ENCODE measurements at places on chromosomes 4 and X.

DNA sequence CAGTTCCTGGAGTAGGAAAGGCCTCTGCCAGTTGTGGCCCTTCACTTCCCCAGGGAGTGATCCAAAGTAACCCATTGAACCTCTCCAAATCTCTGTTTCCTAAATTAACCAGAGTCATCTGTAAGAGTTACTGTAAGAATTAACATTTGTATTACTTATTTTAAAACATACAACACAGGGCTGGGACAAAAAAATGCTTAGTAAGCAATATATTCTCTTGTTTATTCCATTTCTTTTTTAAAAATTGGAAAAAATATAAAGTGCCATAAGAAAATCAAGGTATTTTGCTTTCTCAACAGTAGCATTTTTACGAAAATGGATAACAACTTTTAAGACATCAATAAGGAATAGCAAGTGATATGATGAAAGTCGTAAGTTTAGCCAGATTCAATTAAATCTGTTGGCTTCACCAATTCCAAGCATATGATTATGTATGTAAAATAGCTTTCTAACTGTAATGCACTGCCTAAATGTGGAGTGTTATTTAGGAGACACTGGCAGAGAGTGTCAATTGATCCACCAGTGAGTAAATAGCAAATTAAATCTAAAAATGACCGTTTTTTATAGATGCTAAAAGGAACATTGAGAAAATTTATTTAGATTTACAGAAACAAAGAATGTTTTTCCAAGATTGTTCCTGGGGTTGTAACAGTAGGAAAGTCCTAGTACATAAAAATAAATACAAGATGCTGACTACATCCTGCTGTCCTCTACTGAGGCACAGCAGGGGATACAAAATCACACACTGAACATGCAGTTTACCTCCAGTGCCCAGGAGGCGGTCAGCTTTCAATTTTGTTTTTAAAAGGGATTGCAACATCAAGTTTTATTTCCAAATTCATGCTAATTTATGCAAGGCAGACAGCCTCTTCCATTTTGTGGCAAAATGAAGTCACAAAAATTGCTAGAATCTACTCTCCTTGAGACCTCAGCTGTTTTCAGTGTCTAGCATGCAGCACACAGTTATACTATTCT, 53.7 kb downstream of the GPM6A start:
- H3K27ac ChIP-seq: no peak overlapping the region
- no peak overlapping the region for H3K4me3 ChIP-seq
- no peaks in the 10 kb centered on the region for H3K4me1 ChIP-seq
- no peak for DNase-seq
- H3K27me3 ChIP-seq: no peaks in the 10 kb centered on the region

GRCh38 chr4:184292877-184293276, 75.2 kb upstream of the ENPP6 start:
- H3K4me1 ChIP-seq: no peaks in the 10 kb centered on the region
- no peaks in the 10 kb centered on the region for H3K36me3 ChIP-seq
- no peak overlapping the region for H3K4me3 ChIP-seq

GRCh38 chrX:129984111-129984958, 1.9 kb downstream of the BCORL1 start:
- H3K27ac ChIP-seq: no peak overlapping the region
- DNase-seq: peak; percentile 58
- peaks cover 26% of the 10 kb centered on the region for H3K4me1 ChIP-seq
- H3K4me3 ChIP-seq: peak overlapping the region; percentile 68
- peaks cover 14% of the 10 kb centered on the region for H3K27me3 ChIP-seq

DNA sequence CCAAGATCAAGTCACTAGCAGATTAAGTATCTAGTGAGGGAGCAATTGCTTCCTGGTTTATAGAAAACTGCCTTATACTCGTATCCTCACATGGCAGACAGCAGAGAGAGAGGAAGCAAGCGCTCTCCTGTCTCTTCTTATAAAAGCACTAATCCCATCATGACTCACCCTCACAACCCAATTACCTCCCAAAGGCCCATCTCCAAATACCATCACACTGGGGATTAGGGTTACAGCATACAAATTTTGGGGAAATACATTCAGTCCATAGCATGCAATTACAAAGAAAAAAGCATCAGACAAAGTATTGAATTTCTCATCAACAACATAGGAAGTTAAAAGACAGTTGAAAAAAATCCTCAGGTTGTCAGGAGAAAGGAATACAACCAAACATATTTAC, 292.6 kb downstream of the IQCM start:
- no peak overlapping the region for H3K27ac ChIP-seq
- H3K27me3 ChIP-seq: no peaks in the 10 kb centered on the region
- DNase-seq: no peak
- H3K36me3 ChIP-seq: no peaks in the 10 kb centered on the region
- H3K4me1 ChIP-seq: no peaks in the 10 kb centered on the region

DNA sequence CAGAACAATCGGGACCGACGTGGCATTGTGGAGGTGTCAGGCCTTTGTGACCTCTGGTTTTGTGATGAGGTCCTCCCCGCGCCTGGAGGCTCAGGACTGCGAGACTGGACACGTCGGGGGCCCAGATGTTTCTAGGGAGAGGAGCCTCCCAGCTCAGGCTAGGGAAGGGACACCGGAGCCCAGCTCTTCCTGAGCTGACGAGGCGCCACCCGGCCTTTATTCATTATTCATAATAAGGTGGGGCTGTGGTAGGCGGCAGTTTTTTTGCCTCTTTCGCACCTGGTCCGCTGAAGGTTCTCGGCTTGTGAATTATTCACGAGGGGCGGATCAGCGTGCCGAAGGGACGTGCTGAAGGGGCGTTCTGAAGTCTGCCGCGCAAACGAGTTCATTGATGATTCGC, 2.3 kb upstream of the UBA1 start:
- H3K36me3 ChIP-seq: peaks cover 14% of the 10 kb centered on the region
- peaks cover 52% of the 10 kb centered on the region for H3K4me1 ChIP-seq
- H3K27ac ChIP-seq: peak overlapping the region; percentile 79
- H3K4me3 ChIP-seq: peak overlapping the region; percentile 85
- H3K27me3 ChIP-seq: no peaks in the 10 kb centered on the region

DNA sequence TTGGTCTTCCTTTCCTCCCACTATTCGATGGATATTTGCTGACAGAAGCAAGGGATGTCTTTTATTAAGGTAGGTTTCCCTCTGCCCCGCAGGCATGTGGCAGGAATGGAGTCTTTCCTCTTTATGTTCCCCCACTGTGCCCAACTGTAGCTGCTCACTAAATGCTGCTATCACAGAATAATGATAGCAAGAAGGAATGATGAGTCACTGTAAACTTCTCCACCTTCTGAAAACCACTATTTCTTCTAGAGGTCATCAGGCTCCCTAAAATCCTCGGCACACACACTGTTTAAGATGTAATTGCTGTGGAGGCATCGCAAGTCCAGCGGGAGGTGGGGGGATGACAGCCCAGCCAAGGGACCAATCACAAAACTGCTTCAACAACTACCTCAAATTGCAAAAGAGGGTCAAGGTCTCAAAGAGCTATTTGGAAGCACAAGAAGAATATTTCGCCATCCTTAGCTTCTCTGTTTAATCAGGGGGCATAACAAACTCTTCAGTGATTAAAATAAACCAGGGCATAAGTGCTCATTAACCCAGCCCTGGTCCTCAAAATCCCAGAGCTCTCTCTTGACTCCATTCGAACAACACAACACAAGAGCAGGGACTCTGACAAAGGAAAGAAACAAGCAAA, 13.9 kb downstream of the QDPR start:
- no peak overlapping the region for H3K4me3 ChIP-seq
- H3K27me3 ChIP-seq: no peaks in the 10 kb centered on the region
- no peak overlapping the region for H3K27ac ChIP-seq
- no peak for DNase-seq

- H3K36me3 ChIP-seq: peaks cover 5% of the 10 kb centered on the region
- H3K4me3 ChIP-seq: no peak within 1 kb of the TSS
- H3K27me3 ChIP-seq: no peaks in the 10 kb centered on the region
- H3K4me1 ChIP-seq: no peaks in the 10 kb centered on the region
These were observed at the start of gene PRDM8 for GRCh38 chr4:80196922-80197573. Gene PRDM8 (plus strand): TSS chr4:80197503. CDS start chr4:80200081, 2,578 bp downstream.

- H3K27ac ChIP-seq: no peak overlapping the region
- no peak overlapping the region for H3K4me3 ChIP-seq
- peaks cover 22% of the 10 kb centered on the region for H3K4me1 ChIP-seq
- no peaks in the 10 kb centered on the region for H3K36me3 ChIP-seq
These were observed 13.3 kb downstream of the PDZD4 start for GRCh38 chrX:153816831-153817690.

GRCh38 chr4:87038837-87039615, 104.2 kb downstream of the AFF1 start:
- no peaks in the 10 kb centered on the region for H3K36me3 ChIP-seq
- H3K27me3 ChIP-seq: no peaks in the 10 kb centered on the region
- H3K4me3 ChIP-seq: no peak overlapping the region
- DNase-seq: no peak

GRCh38 chrX:70675284-70675683, 230.6 kb downstream of the DLG3 start:
- H3K4me3 ChIP-seq: no peak overlapping the region
- no peaks in the 10 kb centered on the region for H3K36me3 ChIP-seq
- DNase-seq: no peak
- H3K27me3 ChIP-seq: no peaks in the 10 kb centered on the region

GRCh38 chrX:118632862-118633261, 94.5 kb upstream of the IL13RA1 start:
- no peak for DNase-seq
- H3K4me3 ChIP-seq: no peak overlapping the region
- no peaks in the 10 kb centered on the region for H3K27me3 ChIP-seq
- H3K4me1 ChIP-seq: no peaks in the 10 kb centered on the region

- H3K4me1 ChIP-seq: no peaks in the 10 kb centered on the region
- no peaks in the 10 kb centered on the region for H3K36me3 ChIP-seq
- DNase-seq: no peak
- H3K4me3 ChIP-seq: no peak overlapping the region
- no peak overlapping the region for H3K27ac ChIP-seq
These were observed 133.8 kb upstream of the EMCN start for GRCh38 chr4:100651499-100652175.

DNA sequence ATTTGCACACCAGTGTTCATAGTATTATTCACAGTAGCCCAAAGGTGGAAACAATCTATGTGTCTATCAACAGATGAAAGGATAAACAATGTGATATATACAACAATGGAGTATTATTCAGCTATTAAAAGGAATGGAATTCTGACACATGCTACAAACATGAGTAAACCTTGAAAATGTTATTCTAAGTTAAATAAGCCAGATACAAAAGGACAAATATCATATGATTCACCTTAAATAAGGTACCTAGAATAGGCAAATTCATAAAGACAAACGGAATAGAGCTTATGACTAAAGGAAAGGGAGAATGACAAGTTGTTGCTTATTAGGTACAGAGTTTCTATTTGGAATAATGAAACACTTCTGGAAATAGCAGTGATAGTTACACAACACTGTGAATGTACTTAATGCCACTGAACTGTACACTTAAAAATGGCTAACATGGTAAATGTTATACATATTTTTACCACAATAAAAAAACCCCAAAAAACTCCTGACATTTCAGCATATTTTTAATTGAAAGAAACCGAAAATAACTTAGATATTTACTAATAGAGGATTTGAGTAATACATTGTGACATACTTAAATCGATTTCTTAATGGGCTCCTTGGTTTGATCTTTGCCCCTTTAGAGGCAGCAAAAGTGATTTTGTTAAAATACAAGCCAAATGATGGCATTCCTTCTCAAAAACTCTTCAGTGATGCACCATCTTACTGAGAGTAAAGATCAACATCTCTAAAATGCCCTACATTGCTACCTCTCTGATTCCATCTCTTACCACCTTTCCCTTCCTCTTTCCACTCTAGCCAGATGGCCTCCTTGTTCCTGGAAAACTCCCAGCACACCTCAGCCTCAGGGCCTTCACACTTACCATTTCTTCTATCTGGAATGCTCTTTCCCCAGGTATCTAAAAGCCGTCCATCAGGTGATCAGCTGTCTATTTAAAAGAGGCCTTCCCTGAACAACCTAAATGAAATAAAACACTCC, 8.6 kb upstream of the CYP2U1 start:
- H3K4me1 ChIP-seq: no peaks in the 10 kb centered on the region
- no peaks in the 10 kb centered on the region for H3K36me3 ChIP-seq

DNA sequence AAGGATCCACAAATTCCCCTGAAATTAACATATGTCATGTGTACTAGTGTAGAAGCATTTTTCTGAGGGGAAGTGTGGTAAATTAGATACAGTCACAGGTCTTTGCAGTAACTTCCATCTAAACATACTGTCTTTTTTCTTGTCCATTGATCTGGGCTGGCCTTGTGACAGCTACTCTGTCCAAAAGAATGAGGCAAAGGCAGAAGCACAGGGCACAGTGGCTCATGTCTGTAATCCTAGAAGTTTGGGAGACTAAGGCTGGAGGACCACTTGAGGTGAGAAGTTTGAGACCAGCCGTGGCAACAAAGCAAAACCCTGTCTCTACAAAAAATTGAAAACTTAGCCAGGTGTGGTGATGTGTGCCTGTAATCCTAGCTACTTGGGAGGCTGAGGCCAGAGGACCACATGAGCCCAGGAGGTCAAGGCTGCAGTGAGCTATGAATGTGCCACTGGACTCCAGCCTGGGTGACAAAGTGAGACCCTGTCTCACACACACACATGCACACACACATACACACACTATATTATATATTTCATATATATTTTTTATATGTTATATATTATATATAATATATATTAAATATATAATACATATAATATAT, 47.6 kb downstream of the HAND2 start:
- H3K27me3 ChIP-seq: no peaks in the 10 kb centered on the region
- H3K4me3 ChIP-seq: no peak overlapping the region
- H3K4me1 ChIP-seq: no peaks in the 10 kb centered on the region
- H3K36me3 ChIP-seq: no peaks in the 10 kb centered on the region
- DNase-seq: no peak

GRCh38 chrX:11968991-11969390, 169.3 kb upstream of the FRMPD4 start:
- H3K4me1 ChIP-seq: no peaks in the 10 kb centered on the region
- DNase-seq: no peak
- no peaks in the 10 kb centered on the region for H3K36me3 ChIP-seq
- no peak overlapping the region for H3K27ac ChIP-seq
- no peaks in the 10 kb centered on the region for H3K27me3 ChIP-seq
- H3K4me3 ChIP-seq: no peak overlapping the region

- H3K27me3 ChIP-seq: no peaks in the 10 kb centered on the region
- H3K4me3 ChIP-seq: no peak overlapping the region
- no peaks in the 10 kb centered on the region for H3K4me1 ChIP-seq
These were observed 77.2 kb downstream of the RASL11B start for GRCh38 chr4:52939325-52939724.

GRCh38 chr4:154455111-154455510, 36.5 kb downstream of the DCHS2 start:
- no peaks in the 10 kb centered on the region for H3K36me3 ChIP-seq
- no peaks in the 10 kb centered on the region for H3K27me3 ChIP-seq
- no peak overlapping the region for H3K4me3 ChIP-seq
- H3K4me1 ChIP-seq: no peaks in the 10 kb centered on the region
- no peak overlapping the region for H3K27ac ChIP-seq
